ENCODE measurements at places on chromosomes 1 and 21. TPM values are rescaled to one million over a fixed set of nuclear protein-coding genes. Genes with fewer than 3 reads are reported as not detected.

Gene PRAMEF6
- total RNA-seq, result not detected

Gene GSTM2
- total RNA-seq, result 18.4 TPM

Gene SYT14
- total RNA-seq, result not detected

Gene TNFRSF9
- total RNA-seq, result 30.5 TPM

Gene TMEM50B
- 14.4 TPM for total RNA-seq

Gene CSF3R
- total RNA-seq, result 0.07 TPM

Gene RAD54L
- 59.6 TPM for total RNA-seq

Gene SPRR2E
- not detected for total RNA-seq

Gene DIO1
- total RNA-seq, result not detected

Gene PRAMEF1
- total RNA-seq, result not detected

Gene ANGPTL3
- not detected for total RNA-seq

Gene DCAF6
- total RNA-seq, result 20.6 TPM

Gene PPIAL4G
- 0.09 TPM for total RNA-seq

Gene AMY1A
- total RNA-seq, result not detected

Gene IFI6
- 55.5 TPM for total RNA-seq

Gene GBP4
- 29.5 TPM for total RNA-seq

Gene KPRP
- not detected for total RNA-seq

All from activated CD4-positive, alpha-beta T cell treated with anti-CD3 and anti-CD28 coated beads, Interleukin-2, amount 10 ng/mL, durations not matched to agents 24 days and 14 days (primary cell).